Activated CD8-positive, alpha-beta T cell treated with anti-CD3 and anti-CD28 coated beads for 36 hours (primary cell): ENCODE measurements at places on chromosomes 11 and 22. TPM values are rescaled to one million over a fixed set of nuclear protein-coding genes. Genes with fewer than 3 reads are reported as not detected.

GRCh38 chr11:32478277-32478731 is 43.0 kb upstream of the WT1 start:
- no peak overlapping the region for H3K27ac ChIP-seq
- H3K4me1 ChIP-seq, result no peaks in the 10 kb centered on the region
- H3K36me3 ChIP-seq, result no peaks in the 10 kb centered on the region
- DNase-seq, result no peak
- no peak overlapping the region for H3K4me3 ChIP-seq

The PDE2A gene
- total RNA-seq, result 0.72 TPM

The INPP5J gene
- total RNA-seq, result 0.09 TPM

- DNase-seq, result no peak
- H3K27ac ChIP-seq, result no peak overlapping the region
- no peaks in the 10 kb centered on the region for H3K4me1 ChIP-seq
- no peaks in the 10 kb centered on the region for H3K36me3 ChIP-seq
- no peak overlapping the region for H3K4me3 ChIP-seq
Observed at GRCh38 chr22:23106906-23107367, 34.9 kb downstream of the RSPH14 start.

DNA sequence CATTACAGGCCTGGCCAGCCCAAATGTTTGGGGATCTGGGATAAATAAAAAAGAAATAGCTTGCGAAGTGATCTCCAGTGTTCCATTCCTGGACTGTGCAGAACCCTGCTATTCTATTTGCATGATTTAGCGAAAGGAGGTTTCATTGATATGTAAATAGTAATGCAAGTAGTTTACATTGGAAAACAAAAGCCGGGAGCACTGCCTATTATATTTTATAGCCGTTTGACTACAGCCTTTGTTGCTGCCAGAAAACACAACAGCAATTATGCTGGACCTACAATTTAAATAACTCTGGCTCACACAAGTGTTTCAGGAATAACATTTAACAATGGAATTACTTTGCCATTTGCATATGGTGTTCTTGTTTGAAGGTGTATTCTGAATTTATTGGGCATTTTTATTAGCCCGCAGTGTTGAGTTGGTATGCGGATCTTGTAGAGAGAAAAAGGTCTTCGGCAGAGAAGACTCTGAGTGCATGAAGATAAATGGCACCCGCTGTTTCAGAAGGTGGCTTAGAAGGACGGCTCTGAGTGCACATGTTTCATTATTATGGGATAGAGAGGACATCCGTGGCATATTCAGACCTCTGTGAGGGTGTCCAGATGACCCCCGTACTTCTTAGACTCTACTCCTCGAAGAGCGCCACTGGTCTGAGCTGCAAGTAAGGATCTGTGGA is 315.0 kb downstream of the BRD1 start:
- H3K27me3 ChIP-seq, result no peaks in the 10 kb centered on the region
- peak overlapping the region; percentile 71 for H3K27ac ChIP-seq
- no peak overlapping the region for H3K4me3 ChIP-seq

GRCh38 chr11:47436726-47437125 is 10.5 kb upstream of the PSMC3 start:
- no peak overlapping the region for H3K4me3 ChIP-seq
- H3K36me3 ChIP-seq, result no peaks in the 10 kb centered on the region
- no peaks in the 10 kb centered on the region for H3K4me1 ChIP-seq
- no peak for DNase-seq

DNA sequence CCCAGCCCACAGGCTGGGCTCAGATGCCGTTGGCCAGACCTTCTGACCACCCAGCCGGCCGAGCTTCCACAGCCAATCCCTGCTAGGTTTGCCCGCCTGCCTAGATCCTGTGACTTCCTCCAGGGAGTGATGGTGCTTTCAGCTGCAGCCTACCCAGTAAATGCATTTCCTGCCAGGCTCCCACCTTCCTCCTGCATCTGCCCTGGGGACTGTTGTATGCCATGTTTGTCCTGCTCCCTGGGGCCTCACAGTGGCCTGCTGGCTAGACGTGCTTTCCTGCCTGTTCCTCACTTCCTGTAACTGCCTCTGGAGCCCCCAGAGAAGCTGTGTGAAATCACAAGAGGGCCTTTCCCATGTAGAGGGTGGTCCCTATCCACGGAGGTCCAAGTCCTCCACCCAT is 86.2 kb downstream of the GALNT18 start:
- no peaks in the 10 kb centered on the region for H3K36me3 ChIP-seq
- H3K27ac ChIP-seq, result no peak overlapping the region

DNA sequence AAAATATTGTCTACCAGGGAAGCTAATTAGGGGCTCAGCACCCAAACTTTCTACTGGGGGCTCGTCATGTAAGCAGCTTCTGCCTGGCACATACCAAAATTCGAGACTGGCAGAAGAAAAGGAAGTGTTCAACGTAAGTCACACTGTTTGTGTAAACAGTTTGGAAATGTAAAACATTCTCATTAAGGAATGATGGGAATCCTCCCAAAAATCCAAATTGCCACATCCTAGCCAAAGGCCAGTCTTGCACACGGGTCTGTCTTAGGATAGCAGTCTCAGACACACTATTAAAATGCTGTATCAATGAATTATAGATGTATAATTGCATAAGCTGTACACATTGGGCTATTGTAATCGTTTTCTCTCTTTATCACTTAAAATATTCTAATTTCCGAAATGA is 28.9 kb downstream of the CUL5 start:
- DNase-seq, result no peak
- peaks cover 9% of the 10 kb centered on the region for H3K4me1 ChIP-seq
- no peak overlapping the region for H3K4me3 ChIP-seq
- H3K27me3 ChIP-seq, result no peaks in the 10 kb centered on the region
- peaks cover 25% of the 10 kb centered on the region for H3K36me3 ChIP-seq
